CD4-positive, alpha-beta T cell treated with Interleukin-4 for 4 hours (primary cell): ENCODE measurements at places on chromosomes 12 and 14.

- no peak for DNase-seq
Observed at GRCh38 chr14:93765155-93765554, 23.1 kb downstream of the PRIMA1 start.

GRCh38 chr12:123591702-123592481 is 7.5 kb downstream of the TMED2 start:
- DNase-seq = no peak

DNA sequence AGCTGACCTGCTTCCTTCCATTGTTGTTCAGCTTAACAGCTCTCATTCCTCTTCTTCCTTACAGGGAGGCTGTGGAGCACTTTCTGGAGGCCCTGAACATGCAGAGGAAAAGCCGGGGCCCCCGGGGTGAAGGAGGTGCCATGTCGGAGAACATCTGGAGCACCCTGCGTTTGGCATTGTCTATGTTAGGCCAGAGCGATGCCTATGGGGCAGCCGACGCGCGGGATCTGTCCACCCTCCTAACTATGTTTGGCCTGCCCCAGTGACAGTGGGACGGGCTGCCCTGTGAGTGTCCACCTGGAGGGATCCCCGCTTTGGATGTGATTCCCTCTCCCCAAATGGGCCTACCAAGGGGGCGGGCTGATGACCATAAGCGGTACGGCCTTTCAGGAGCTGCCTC is 20.5 kb downstream of the PEX5 start:
- DNase-seq = no peak

GRCh38 chr14:61116369-61116768 is 135.3 kb downstream of the SLC38A6 start:
- DNase-seq = no peak

- DNase-seq = peak; percentile 23
Observed at GRCh38 chr12:55935738-55936151, 4.8 kb downstream of the DGKA start.

DNA sequence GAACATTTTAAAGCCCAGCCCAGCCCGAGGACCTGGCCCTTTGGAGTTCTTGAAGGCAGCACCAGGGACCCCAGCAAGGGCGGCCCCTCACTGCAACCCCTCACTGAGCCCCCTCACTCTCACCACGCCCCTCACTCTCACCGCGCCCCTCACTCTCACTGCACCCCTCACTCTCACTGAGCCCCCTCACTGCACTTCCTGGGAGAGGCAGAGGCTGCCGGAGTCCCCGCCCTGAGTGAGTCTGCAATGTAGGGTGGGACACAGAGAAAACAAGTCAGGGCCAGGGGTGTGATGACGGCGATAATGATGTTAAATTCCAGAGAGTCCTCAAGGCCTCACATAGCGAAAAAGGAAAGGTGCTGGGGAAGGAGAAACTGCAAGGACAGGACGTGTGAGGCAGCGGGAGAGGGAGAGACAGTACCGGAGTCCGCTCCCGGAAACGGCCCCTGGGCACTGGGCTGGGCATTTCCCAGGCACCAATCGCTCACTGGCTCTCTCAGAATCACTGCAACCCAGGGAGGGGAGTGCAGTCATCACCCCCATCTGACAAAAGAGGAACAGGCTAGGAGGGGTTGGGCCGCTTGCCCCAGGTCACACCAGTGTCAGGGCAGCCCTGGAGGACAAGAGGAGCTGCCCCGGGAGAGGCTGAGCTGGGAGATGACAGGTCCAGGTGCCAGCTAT is 24.9 kb downstream of the CCDC88C start:
- DNase-seq = no peak

DNA sequence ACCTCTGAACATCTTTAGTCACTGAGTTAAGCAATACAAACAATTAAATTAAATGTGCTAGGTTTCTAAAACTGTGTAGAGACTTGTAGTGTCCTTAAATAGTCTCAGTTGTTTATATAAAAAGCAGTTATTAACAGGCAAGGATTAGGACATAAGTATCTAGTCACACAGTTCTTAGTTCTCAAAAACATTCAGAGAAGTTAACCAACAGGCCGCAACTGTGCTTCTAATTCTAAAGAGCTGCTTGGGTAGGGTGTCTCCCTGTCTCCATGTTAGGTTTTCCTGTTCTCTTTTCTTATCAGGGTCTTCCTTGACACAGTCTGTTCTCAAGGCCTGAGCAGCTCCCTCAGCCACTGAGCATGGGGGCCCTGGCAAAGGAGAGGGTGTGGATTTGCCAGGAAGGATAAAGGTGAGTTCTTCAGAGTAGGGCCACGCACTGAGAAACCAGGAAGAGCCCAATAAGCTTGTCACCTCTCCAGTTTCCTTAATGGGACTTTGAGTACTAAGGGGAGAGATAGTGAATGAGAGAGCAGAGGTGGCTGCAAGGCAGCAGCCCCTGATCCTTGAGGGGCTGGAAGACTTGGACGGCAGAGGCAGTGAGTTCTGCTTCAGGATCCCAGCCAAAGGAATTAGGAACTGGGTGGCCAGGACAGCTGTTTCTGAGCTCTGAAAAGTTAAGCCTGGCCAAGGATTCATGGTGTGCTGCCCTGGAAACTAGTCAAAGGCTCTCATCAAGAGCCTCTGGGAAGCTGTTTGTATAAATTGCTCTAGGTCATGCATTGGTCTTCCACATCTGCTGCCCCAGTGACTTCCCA is 177.3 kb downstream of the MYRFL start:
- DNase-seq = no peak

- DNase-seq = no peak
Observed at GRCh38 chr14:102513899-102514772, 4.6 kb upstream of the ANKRD9 start.

DNA sequence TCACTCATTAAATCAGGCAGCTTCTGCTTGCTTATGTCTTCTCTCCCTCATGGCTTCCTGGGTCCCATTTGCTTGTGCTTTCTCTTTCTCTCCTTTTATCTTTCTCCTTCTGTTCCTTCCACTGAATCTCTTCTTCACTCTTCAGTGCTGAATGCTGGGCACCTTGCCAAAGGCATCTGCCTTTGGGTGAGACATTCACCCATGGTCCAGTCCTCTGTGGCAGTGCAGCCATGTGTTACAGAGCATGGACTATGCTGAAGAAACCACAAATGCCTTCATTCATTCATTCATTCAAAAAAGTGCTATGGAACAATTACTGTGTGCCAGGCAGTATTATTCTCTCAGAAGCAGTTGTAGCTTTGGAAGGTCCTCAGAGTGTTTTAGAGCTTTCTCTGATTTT is 344.4 kb upstream of the STXBP6 start:
- DNase-seq = no peak

- no peak for DNase-seq
Observed at GRCh38 chr12:56300644-56301464, 724 bp upstream of the CS start.

DNA sequence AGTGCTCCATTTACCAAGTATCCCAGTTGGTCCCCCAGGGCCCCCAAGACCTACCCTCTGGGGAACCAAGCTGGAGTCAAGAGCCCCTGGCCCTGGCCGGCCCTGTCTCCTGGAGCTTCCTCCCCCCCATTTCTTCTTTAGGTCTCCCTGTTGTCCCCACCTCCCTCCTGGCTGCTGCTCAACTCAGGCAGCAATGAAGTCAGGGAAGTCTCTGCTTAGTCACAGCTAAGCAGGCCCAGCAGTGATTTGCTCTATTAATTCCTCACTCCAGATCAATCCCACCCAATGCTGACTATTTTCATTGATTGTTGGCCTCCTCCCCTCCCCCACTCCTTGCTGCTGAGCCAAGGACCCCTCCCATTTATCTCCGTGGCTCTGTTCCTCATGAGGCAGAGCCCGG is 28.3 kb downstream of the VSX2 start:
- no peak for DNase-seq

DNA sequence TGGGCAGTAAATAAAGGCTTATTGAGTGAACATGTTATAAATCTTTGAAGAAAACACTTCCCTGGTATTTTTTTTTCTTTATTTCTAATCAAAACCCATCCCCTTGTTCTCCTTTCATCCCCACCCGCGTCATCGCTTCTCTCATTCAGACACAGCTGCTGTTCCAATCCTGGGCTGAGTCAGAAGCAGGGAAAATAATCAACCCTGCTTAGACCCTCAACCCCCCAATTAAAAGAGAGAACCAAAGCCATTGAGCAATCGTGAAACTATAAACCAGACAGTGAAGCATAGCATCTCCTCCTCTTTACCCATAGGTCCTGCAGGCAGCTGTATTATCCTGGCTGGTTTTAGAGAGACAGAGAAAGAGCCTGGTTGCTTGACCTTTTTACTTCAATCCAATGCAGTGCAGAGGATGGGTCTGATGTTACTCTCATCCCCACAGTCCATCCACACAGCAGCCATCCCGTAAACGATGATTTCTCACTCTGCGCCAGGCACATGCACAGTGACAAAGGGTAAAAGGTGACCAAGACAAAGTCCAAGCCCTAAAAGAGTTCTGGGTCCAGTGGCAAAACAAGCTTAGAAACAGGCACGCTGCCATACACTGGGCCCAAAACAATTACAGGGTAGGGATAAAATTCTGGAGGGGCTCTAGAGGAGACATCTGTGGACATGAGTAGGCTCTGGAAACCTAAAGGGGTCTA is 238.3 kb downstream of the GALC start:
- DNase-seq = no peak

DNA sequence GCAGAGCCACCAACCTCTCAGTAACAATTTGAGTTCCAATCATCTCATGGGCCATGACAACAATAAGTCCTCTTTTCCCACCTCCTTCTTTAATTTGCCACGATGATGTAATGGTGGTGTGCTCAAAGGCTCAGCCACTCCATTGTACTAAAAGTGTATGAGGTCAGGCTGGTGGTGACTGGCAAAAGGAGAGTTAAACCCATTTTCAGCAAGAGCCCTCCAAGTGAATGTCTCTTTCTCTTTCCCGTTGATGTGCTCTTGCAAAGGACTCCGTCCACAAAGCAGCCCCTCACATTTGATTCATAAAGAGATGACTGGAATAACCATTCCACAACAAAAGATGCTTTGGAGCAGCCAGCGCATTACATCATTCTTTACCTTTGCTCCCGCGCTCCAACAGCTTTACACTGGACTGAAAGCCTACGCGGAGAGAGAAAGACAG is 41.6 kb downstream of the DUSP16 start:
- no peak for DNase-seq

GRCh38 chr14:22556021-22556989 is 32.7 kb downstream of the DAD1 start:
- peak; percentile 100 for DNase-seq

- no peak for DNase-seq
Observed at GRCh38 chr14:92696366-92696765, 52.1 kb downstream of the LGMN start.

DNA sequence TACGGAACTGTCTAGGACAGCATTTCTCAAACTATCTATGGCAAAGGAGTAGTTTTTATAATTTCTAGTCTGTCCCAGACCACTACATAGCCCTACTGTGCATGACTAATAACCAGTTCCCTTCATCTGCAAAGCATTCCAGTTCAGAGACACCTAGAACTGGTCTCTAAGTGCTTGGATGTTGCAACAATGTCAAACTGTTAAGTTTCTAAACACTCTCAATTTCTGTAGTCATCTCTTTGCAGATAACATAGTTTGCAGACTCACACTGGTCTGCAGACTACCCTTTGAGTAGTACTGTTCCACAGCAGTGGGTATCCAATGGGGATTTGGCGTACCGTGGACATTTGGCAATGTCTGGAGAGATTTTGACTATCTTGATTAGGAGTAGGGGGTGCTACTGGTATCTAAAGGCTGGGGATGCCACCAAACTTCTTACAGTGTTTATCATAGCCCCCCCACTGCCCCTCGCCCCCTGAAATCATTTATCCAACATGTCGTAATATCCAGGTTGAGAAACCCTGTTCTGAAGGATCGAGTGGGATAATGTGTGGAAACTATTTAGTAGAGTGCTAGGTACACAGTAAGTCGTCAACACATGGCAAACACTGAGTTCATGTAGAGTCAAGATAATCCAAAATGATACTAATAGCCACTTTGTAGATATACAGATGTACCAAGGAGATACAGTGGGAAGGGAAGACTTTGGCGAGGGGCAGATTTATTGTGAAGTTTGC is 1.7 kb downstream of the C12orf76 start:
- no peak for DNase-seq

DNA sequence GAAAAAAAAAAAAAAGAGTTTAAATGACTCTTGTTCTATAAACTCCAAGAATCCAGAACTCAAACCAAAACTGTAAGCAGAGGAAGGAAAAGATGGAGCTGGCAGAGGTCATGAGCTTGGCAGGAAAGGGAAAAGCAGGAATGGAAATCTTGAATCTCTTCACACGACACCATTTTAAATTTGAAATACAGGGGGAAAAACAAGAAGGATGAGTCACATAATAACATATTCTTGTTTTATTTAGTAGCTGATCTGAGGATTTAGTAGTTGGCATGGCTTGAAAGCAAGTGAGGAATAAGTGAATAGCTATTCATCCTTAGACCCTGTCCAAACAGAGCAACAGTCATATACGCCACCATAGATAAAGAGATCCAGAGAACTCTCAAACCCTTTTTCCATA is 35.0 kb downstream of the EPS8 start:
- no peak for DNase-seq

DNA sequence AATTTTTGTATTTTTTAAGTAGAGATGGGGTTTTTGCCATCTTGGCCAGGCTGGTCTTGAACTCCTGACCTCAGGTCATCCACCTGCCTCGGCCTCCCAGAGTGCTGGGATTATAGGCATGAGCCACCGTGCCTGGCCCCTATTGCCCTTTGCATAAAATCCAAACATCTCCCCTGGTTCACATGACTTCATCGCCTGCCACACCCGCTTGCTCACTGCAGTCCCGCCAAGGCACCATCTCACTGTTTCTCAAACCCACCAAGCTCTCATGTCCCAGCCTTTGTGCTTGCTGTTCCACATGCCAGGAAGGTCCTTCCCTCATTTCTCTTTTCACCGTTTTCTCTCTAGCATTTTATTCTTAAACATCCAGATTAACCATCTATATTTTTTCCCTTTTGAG is 9.7 kb downstream of the RHOF start:
- no peak for DNase-seq

DNA sequence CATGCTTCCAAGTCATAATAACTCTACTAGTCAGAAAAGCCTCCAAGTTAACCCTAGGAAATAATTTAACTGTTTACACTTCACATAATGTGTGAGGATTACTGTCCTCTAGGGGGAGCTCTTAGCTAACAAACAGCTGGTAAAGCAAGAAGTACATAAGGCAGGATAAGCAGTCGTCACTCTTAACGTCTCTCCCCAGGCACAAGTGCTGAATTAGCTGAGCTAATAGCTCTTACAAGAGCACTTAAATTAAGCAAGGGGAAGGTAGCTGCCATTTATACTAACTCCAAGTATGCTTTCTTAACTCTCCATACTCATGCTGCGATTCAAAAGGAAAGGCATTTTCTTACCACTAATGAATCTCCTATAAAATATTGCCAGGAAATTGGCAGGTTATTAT is 79.3 kb upstream of the TSPAN11 start:
- DNase-seq = peak; percentile 73

DNA sequence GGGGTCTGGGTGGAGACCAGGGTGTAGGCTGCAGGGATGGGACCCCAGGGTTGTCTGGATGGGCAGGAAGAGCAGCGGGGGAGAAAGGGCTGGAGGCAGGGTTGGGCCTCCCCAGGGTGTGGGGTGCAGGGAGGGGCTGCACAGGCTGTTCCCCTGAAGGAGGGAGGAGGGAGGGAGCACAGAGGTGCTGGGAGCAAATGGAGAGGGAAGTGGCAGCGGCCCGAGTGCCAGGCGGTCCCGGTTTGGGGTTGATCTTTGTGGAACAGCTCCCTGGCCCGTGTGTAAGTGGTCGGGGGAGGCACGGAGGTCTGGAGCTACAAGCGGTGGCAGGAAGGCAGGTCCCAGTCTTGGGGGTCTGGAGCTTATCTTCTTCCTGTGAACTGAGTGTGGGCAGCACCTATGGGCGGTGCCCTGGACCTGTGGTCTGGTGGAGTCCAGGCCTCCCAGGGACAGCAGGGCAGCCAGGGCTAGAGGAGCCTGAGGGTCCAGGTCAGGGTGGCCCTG is 391.6 kb downstream of the TMEM121 start:
- no peak for DNase-seq
